Stimulated activated CD4-positive, alpha-beta T cell treated with anti-CD3 and anti-CD28 coated beads, Interleukin-4, amount 100 ng/mL, for 4 hours (primary cell): ENCODE measurements at places on chromosomes 7 and 10.

- no peak for DNase-seq
These were observed 420.3 kb downstream of the LRMDA start for GRCh38 chr10:75851580-75852345.

DNA sequence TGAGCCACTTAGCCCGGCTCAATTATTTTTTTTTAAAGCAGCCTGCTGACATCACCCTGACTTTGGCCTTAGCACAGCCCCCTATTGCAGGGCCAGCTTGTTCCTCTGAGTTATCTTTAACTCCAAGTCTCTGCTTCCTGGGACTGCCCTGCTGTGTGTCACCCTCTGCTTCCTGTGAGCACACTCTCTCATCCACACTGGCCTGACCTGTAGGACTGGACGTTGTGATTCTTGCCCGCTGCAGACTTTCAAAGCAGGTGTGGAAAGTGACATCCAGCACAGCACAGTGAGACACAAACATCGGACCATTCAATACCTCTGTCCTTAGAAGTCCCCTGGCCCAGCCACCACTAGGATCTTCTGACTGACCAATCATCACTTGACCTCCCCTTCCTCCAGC is 26.4 kb upstream of the HSPA12A start:
- DNase-seq = no peak

DNA sequence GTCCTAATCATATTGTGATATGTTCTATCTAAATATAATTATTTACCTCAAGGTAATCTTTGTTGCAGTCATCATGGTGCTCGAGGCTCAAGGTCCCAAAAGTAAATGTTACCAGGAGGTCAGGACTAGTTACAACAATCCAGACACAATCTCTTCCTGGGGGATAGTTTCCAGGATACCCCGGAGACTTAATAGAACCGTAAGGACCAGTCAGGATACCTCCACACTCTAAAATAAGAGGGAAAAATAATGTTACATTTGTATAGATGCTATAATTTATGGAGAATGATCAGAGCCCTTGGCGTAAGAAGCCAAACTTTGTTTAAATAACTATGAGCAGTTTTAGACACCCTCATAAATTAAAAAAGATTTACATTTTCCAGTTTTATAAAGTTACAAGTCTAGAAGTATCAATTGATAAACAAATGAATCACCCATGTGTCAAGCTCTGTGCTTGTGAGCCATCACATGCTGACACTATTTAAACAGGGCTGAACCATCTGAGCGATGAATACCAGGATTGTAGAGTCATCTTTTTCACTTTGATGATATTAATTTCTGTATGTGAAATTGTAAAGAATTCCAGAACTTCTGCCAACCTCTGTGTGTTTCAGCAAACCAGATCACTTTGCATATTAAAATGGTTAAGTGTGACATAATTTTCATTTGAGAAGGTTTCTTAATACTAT is 41.3 kb downstream of the CUBN start:
- DNase-seq = no peak

DNA sequence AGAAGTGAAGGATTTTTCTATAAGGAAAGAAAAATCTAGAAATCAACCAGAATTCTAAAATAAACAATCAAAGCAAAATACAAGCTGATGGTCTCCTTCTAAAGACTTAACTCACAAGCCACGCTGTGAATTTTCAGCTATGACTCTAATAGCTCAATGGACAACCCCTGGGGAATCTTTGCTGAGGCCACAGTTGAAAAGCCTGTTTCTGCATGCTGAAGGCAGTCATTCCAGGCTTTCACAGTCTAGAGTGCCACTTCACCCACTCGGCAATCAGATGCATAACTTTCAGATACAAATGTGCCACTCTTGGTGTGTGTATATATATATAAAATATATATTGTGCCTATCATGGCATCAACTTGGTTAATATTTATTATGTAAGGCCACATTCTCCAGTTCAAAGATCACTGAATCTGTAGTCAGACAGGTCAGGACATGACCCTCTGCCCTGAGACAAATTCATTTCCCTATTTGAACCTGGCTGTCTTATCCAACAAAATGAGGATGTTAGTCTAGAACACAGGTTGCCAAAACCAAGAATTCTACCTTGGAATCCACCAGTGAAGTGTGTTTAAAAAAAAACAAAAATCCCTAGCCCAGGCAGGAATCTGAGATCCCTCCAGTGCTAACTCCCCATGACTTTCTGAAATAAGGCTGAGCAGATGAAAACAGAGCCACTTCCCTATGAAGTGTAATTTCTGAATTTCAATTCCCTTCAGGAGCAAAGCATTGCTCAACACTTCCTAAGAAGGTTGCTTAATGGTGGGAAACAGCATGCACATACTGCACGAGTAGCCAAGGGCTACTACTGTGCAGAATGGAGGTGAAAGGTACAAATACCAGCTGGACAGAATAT is 9.9 kb downstream of the LIPA start:
- DNase-seq = no peak

- no peak for DNase-seq
These were observed 126.2 kb downstream of the LHPP start for GRCh38 chr10:124587811-124588211.
